Activated T-cell treated with anti-CD3 and anti-CD28 coated beads for 4 hours (primary cell): ENCODE measurements at places on chromosomes 5 and 9.

DNA sequence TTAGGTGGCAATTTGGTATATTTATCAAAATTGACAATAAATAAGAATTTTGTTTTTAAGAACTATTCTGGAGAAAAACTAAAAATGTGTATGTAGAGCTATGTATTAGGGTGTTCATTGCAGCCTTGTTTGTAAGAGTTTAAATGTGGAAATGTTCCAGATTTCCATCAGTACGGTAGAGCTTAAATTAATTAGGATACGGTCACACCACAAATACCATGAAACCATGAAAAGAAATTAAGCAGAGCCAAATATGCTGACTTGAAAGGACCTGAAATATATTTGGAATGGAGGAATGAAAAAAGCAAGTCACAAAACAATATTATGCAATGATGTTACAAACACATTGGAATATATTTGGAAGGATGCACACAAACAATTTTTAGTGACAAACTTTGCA lies 64.6 kb downstream of the ACTBL2 start:
- no peak for DNase-seq

GRCh38 chr9:80651044-80651443 lies 1038.3 kb downstream of the TLE1 start:
- DNase-seq: no peak

- DNase-seq: no peak
Measured at GRCh38 chr9:77582525-77582924, 65.6 kb downstream of the GNA14 start.

DNA sequence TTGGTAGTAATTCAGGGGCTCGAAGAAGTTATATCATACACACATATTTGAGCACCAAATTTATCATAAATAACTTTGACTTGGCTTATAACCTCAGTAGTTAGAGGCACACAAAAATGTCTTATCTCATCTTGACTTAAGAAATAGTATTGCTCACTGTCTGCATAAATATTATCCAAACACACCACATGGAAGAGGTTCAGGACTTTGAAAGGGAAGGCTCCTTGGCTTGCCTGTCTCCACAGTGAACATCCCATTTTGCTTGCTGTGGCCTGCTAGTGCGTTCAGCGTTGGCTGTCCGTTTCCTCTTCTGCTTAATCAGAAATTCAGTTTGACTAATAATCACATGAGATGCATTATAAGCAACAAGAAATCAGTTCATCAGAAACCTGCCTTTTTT lies 13.9 kb downstream of the GRXCR2 start:
- no peak for DNase-seq

GRCh38 chr9:128921881-128922763 lies 1.3 kb downstream of the PHYHD1 start:
- no peak for DNase-seq

- no peak for DNase-seq
Measured at GRCh38 chr9:109816490-109816889, 36.5 kb downstream of the PALM2AKAP2 start.

DNA sequence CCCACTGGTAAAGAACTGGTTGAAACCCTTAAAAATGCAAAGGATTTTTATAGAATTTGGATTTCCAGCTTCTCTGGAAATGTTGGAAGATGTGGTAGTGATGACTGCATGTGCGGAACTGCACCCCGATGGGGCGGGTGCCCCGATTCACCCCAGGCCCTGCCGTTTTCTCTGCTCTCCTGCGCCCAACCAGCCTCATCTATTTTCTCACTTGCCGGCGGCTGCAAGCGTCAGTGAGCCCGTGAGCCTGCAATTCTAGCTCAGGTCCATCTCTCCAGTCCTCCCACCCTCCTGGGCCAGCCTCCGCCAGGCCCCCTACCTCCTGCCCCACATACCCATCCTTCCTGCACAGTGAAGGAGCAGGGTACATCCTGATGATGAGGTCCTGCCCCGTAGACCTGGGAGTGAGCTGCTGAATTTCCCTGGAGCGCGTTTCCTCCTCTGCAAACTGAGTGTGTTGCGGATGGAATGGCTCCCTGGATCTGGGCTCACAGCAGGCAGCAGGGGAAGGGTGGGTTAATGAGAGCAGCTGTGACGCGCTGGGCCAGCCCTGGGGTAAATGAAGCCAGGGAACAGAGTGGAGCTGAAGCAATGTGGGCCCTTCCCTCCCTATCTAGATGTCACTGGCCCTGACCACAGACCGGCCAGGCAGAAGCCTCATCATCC lies 45.9 kb upstream of the PHYKPL start:
- no peak for DNase-seq

DNA sequence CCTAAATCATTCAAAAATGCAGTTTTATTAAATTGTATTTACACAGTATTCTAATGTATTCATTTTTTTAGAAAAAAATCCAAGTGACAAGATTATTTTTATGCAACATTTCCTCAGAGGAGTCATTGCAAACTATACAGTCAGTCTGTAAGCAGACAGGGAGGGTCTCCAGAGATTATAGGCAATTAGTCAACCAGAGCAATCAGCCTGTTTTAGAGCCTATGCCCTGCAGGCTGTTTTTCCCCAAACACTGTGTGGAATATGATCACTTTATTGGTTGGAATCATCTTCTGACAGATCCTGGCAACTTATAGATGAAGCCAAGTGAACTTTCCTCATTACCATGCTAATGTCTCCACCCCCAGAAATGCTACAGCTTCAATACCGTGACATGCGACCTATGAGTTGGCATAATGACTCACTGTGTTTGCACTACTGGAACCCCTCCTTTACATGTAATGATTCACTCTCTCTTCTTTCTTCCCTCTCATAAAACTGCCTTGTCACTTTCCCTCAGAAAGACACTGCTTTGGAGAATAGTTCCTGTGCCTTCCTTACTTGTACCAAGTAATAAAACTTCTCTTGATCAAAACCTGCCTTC lies 577.7 kb upstream of the FTMT start:
- DNase-seq: no peak
